ENCODE measurements at places on chromosomes 2 and 18.

- no peak for DNase-seq
Observed at GRCh38 chr18:48932462-48932818, 18.3 kb downstream of the SMAD7 start.

DNA sequence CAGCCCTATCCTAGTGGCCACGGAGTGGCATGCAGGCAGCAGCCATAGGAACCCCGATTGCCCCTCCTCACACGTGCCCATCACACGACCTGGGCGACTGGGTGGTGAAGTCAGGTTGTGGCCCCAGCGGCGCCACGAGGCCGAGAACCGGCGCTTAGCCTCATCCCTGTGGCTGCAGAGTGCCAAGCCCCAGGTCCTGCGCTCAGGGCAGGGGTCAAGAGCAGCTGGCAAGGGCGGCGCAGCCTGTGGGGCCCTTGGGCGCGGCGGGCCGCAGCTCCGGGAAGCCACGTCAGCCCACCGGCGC is 73.3 kb downstream of the RPIA start:
- DNase-seq: no peak

DNA sequence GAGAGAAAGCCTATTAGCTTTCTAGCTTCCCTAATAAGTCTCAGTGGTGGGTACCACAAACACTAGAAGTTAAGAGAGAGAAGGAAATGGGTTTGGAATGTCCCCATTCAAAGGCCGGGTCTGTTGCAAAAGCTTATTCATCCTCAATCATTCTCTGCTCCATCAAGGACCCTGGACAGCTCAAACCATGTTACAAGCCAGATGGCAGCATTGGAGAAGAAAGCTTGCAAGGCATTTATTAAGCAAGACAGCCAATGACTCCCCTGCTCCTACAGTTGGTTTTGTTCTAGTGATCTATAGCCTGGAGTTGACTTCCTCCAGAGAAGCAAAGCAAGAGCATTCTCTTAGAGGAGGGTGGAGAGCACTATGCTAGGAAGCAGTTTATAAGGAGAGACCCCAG is 86.9 kb upstream of the LMAN1 start:
- DNase-seq: no peak

- no peak for DNase-seq
Observed at GRCh38 chr18:79884963-79885728, 66.3 kb downstream of the SLC66A2 start.

GRCh38 chr2:170587117-170587516 is 128.0 kb upstream of the SP5 start:
- no peak for DNase-seq
